ENCODE measurements at places on chromosomes 5 and 9.

DNA sequence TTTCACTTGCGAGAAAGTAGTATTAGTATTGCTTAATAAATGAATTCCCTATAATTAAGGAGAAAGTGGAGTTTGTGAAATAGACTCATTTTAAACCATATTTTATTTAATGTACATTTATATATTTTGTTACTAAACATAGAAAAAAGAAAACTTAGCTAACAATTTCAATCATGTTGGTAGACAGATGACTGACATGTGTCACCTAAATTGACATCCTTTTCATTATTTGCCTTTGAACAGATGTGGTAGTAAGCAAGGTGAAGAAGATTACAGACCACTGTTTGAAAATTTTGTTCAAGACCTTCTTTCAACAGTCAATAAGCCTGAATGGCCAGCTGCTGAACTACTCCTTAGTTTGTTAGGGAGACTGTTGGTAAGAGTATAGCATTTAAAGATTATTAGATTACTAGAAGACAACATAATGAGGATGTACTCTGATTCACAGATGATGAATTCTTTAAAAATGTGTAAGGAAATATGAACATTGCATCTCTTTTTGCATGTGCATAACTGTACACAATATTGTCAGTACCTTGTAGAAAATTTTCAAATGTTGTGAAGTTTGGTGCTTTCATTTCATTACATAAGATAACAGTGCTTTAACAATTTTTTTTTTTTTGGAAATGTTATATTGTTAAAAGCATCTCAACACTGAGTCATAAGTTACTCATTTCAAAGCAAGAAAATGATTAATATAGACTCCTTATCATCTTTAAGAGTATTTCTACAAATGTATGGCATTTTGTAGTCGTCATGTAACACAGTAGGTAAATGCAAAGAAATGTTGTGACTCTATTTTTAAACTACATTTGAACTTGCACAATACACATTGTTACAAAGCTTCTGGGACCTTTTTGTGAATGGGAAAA is 139.5 kb downstream of the NIPBL start:
- no peak for DNase-seq

DNA sequence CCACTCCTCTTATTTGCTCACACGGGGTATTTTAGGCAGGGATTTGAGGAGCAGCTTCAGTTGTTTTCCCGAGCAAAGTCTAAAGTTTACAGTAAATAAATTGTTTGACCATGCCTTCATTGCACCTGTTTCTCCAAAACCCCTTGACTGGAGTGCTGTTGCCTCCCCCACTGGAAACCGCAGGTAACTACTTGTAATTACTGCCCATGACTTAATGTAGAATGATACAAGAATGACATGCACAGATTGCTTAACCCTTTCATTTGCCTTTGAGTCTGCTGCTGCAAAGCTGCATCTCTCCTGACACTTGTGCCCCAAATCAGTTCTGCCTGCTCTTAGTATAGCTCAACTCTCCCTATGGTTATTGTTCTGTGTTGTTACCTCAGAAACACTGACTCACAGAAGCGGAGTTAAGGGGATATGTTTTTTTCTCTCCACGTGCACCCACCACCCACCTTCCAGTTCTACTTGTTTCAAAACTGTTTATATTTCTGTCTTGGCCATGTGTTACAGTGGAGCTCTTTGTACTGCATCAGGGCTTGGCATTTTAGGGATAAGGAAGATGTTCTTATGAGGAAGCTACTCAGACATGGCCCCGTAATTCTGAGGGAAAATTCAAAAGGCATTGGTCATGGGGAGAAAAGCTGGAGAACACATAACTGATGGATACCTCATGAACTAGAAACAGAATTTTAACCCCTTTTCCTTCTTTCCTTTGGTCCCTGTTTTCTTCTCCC is 2.3 kb downstream of the ADRB2 start:
- no peak for DNase-seq

- DNase-seq, result no peak
Observed at GRCh38 chr9:17322882-17323864, 188.3 kb downstream of the CNTLN start.

- no peak for DNase-seq
Observed at GRCh38 chr9:78196258-78196657, 39.6 kb upstream of the CEP78 start.

DNA sequence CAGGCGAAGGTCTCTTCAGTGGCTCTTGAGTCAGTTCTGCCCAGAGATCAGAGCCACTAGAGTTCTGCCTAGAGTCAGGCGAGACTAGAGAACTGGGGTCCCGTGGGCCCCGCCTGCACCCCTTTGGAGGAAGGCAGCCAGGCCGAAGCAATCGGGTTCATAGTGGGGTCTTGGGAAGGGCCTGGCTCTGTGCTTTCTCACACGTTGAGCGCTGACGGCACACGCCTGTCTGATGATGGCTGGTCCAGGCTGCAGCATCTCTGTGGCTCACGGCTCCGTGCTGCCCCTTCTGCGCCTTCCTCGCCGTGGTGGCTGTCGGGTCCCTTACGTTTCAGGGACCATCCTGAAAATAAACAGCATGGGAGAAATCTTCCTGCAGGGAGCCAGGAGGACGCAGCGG is 78.3 kb upstream of the RNU6ATAC start:
- DNase-seq, result no peak

DNA sequence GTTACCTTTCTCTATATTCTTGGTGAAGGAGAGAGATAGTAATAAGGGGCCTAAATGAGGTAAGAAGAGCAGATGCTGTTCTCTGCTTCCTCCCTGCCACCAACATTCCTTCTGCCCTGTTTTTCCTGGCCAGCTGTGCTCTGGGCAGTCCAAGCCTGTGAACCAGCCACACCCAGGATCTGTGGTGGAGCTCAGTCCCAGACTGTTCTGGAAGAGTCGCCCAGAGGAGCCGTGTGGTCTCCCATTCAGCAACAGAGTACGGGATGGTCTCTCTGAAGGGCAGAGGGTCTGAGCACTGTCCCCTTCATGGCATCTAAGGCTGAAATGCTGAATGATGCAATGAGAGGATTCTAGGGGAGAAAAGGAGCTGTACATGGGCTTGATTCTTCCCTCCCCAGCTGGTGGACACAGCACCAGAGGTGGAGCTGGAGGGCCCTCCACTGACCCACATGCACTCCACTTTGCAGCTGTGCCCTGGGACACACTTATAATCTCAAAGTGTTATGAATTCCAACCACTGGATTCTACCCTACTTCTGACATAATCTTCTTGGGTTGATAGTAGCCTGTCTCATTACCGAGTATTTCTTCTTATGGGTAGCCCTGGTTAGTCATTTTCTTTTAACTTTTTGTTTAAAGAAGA is 70.8 kb upstream of the RPS23 start:
- no peak for DNase-seq

DNA sequence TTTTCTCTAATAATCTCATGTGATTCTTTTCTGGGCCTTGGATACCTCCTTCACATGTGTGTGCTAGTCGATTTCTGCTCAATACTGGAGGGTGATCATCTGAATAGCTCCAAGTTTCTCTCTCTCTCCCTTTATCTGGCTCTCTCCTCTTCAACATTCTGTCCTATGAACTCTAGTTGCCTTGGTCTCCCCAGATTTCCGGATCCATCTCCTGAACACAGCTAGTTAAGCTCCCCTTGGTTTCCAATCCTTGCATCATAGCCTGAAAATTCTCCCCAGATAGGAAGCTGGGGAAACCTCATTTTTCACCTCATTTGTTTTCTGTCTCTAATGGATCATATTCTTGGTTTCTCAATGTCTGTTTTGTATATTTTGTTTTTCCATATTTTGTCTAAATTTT is 832.3 kb downstream of the MTRR start:
- no peak for DNase-seq

GRCh38 chr9:123383512-123384170 is 27.6 kb downstream of the CRB2 start:
- DNase-seq, result no peak

GRCh38 chr5:107385708-107386107 is 285.0 kb downstream of the EFNA5 start:
- DNase-seq, result no peak

GRCh38 chr5:105088961-105089360 is 1526.4 kb upstream of the NUDT12 start:
- no peak for DNase-seq

- DNase-seq, result no peak
Observed at GRCh38 chr9:133261103-133261752, 13.8 kb downstream of the ABO start.
